ENCODE measurements at places on chromosomes 11 and 22. TPM values are rescaled to one million over a fixed set of nuclear protein-coding genes. Genes with fewer than 3 reads are reported as not detected.

The PLXNB2 gene
- 55.2 TPM for total RNA-seq

The MMP13 gene
- total RNA-seq = not detected

- no peak for DNase-seq
Observed at GRCh38 chr22:25067851-25068421, 115.4 kb downstream of the KIAA1671 start.

DNA sequence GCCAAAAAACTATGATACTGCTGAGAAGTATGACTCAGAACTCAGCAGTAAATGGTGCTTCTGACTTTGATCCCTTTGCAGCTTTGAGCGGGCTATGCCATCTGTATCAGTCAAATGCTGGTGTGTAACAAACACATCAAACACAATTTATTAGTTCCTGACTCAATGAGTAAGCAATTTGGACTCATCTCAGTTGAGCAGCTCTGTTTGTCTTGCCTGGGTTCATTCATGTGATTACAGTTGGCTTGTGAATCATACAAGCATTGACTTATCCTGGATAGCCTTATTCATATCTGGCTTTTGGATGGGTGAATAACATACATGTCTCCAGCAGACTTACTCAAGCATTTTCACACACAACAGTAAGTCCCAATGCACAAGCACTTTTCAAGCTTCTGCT is 858.8 kb downstream of the METTL15 start:
- DNase-seq = no peak

- DNase-seq = no peak
Observed at GRCh38 chr11:824942-825341, 2.8 kb upstream of the CRACR2B start.

The ZNF214 gene
- 0.65 TPM for total RNA-seq

DNA sequence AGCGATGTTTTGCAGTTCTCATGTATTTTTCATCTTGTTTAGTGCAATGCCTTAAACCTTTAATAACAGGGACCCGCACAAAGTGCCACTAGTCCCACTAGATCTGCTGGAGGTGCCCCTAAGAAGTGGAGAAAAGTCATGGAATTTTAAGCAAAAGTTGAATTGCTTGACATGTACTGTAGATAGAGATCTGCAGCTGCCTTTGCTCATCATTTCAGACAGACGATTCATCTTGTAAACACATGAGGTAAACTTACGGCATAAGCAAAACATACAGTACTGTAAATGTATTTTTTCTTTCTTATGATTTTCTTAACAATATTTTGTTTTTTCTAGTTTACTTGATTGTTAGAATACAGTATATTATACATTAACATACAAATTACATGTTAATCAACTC is 295.6 kb downstream of the CASP12 start:
- DNase-seq = no peak

DNA sequence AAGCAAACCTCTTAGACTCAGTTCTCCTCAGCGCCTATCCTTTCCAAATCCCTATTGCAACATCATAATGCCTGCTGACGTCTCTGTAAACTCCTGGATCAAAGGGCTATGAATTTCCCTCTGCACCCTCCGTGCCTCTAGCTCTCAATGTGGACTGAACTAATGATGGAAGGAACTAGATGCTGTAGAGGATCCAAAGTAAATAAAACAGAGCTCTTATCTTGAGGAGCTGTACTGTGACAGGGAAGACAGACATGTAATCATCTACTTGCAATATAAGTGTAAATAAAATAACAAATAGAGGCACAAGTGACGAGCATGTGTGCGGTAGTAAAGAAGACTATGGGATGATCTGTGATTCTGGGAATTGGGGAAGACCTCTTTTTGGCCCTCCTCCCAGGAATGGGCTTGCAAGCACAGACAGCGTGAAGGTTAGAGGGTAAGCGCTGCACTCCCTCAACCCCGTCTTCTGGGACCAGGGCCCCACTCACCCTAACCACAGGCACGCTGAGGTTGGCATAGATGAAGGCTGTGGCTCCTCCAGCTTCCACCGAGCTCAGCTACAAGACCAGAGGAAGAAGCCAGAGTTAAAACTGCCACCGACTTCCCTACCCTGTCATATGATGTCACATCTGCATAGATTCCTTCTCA is 42.2 kb downstream of the P4HA3 start:
- DNase-seq = no peak

The TIRAP gene
- total RNA-seq = 4.2 TPM

- DNase-seq = no peak
Observed at GRCh38 chr11:19244084-19244483, 3.3 kb upstream of the E2F8 start.

DNA sequence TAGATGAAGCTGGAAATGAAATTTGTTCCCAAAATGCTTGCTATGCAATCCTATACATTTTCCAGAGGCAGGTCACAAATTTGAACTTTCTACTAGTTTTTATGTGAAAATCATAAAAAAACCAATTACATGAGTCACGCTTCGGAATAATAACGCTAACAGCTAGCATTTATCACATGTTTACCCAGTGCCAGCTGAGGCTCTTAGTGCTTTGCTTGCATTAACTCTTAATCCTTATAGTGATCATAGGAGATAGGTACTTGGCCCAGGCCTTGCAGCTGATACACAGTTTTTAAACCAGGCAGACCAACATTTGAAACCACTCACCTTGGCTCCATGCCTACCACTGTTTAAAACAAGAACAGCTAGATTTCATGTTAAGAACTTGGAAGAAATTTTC is 131.8 kb upstream of the RAG2 start:
- DNase-seq = no peak

The DRG1 gene
- total RNA-seq = 50.1 TPM

DNA sequence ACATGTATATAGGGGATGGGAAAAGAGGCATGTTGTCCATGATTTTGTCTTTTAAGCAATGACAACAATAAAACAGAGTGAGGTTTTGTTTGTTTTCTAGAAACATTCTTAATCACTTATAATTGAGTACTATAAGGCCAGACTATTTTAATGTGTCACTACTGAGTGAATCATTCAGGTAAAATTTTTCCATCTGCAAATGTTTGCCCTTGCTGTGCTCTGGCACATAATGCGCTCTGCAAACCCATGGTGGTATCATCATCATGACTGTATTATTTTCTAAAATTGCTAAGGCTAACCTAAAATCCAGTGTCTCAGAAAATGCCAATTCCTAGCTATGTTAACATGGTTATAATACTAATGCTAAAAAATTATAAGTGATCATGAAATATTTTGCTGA is 261.2 kb downstream of the CADM1 start:
- DNase-seq = no peak

DNA sequence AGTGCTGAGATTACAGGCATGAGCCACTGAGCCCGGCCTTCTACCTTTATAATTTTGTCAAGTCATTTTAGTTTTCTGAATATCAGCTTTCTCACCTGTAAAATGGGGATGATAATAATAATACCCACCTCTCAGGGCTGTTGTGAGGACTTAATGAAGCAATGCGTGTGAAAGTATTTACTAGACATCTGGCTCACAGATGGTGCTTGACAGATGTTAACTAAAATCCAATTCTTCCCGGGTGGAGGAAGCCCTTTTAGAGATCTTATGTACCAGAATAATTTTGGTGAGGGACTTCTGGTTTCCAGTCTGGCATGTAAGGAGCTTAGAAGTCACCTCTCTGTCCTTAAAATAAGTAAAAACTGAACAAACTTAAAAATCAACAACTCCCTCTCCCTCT is 43.7 kb upstream of the NUP160 start:
- no peak for DNase-seq
